ENCODE measurements at places on chromosomes 2 and 18.

DNA sequence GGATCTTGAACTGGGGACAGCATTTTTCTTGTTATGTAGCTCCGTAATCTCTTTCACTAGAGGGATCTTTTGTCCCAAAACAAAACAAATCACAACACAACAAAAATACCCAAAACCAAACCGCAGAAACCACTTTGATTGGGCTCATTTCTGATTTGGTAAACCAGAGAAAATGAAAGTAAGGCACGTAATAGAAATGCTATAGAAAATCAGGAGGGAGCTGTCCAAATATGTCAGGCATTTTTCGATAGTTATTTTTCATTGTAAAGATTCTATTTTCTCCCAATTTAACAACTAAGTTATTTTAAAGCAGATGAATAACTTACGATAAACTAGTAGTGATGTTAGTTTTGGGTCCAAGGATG, 406.5 kb downstream of the XIRP2 start:
- H3K4me1 ChIP-seq = peaks cover 29% of the 10 kb centered on the region
- H3K27ac ChIP-seq = no peak overlapping the region

GRCh38 chr2:71078624-71079023, 10.2 kb downstream of the NAGK start:
- H3K4me1 ChIP-seq = no peaks in the 10 kb centered on the region
- no peak overlapping the region for H3K27ac ChIP-seq
- H3K27me3 ChIP-seq = no peaks in the 10 kb centered on the region
- H3K36me3 ChIP-seq = peaks cover 63% of the 10 kb centered on the region

DNA sequence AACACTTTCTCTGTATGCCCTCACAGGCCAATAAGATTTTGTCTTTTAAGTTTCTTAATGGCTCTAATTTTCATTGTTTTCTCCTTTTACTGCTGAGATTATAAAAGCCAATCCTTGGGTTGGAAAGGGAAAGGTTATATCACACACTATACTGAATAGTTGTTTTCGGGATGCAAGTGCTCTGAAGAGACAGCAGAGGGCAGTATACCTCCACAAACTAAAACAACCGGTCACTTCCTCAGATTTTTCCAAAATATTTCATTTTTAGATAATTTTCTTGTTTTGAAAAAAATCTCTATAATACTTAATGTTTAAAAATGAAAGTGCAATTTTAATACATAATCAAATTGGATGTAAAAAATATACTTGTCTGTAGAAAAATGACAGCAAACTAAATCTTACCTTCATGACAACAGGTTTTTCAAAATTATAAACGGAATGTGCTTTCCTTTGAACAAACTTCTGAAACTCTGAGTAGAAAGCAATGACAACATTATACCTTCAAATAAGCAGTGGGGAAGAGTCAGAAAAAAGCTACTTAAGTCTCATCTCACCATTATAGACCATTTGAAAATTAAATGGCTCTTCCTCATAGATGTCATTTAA, 82.7 kb downstream of the ORC4 start:
- no peaks in the 10 kb centered on the region for H3K27me3 ChIP-seq
- no peaks in the 10 kb centered on the region for H3K36me3 ChIP-seq
- DNase-seq = no peak
- H3K4me1 ChIP-seq = no peaks in the 10 kb centered on the region

- H3K4me1 ChIP-seq = no peaks in the 10 kb centered on the region
- H3K27ac ChIP-seq = no peak overlapping the region
- H3K36me3 ChIP-seq = no peaks in the 10 kb centered on the region
- no peak overlapping the region for H3K4me3 ChIP-seq
Observed at GRCh38 chr18:42644729-42645131, 470.8 kb downstream of the RIT2 start.

- H3K27ac ChIP-seq = no peak overlapping the region
- no peaks in the 10 kb centered on the region for H3K27me3 ChIP-seq
- H3K4me1 ChIP-seq = peaks cover 18% of the 10 kb centered on the region
- DNase-seq = peak; percentile 62
Observed at GRCh38 chr2:203811491-203812221, 55.9 kb upstream of the CTLA4 start.

DNA sequence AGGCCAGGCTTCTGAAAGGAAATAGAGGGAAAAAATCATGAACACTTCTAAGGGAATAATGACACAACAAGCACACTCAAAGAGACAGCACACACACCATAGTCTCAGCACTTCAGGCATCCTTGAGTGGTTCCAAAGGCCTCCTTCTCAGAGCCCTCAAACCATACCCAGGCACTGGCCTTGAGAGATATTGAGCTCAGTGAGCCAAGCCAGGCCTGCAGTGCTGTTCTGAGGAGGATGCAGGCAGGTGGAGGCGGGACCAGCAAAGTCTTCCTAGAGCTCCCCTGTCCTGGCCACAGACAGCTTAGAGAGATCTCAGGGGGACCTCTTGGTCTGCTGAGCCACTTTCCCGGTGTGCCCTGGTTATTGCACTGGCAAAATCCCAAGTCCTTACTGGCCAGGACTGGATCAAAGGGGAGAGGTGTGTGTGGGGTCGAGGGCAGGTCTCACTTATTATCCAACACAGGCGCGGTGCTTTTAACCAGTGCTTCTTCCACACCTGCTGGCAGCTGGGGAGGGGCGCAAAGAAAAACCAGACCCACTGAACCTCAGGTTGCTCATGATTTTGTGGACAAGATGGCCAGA, 86.8 kb upstream of the HAAO start:
- H3K4me1 ChIP-seq = peaks cover 71% of the 10 kb centered on the region
- peak overlapping the region; percentile 58 for H3K27ac ChIP-seq
- no peaks in the 10 kb centered on the region for H3K36me3 ChIP-seq
- no peaks in the 10 kb centered on the region for H3K27me3 ChIP-seq

DNA sequence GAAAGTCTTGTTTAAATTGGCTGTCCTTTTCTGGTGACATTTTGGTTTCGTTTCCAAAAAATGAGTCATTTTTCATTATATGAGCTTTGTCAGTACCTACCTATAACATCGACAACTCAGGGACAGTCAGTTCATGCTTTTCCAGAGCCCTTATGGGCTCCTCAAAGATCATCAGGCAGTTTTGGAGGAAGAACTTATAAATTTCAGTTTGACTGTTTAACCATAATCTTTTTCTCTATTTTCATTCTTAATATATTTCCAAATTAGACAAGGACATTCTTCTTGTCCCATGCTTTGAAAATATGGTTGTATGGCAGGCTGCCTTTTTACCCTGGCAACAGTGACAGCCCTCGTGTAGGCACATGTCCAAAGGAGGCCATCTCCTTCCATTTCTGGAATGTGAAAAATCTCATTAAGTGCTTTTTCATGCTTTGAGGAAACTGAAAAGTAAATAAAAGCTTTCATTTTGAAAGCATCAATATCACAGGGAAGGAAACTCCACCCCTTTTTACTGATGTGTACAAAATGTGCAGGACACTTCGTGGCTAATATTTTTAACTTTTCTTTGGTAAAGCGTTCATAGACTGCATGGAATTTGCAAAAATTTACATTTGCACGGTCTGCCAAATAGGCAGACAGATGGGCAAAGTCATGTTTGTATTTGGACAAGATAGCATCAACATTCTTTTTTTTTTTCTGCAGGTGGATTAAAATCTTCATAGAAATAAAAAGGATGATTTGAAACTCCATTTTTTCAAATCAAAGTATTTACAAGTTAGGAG, 7.2 kb upstream of the PROC start:
- no peaks in the 10 kb centered on the region for H3K36me3 ChIP-seq
- H3K27ac ChIP-seq = peak overlapping the region; percentile 78
- peaks cover 56% of the 10 kb centered on the region for H3K4me1 ChIP-seq
- H3K27me3 ChIP-seq = no peaks in the 10 kb centered on the region
- peak overlapping the region; percentile 3 for H3K4me3 ChIP-seq

GRCh38 chr2:238904716-238905115, 56.8 kb downstream of the TWIST2 start:
- no peaks in the 10 kb centered on the region for H3K27me3 ChIP-seq
- DNase-seq = no peak
- H3K36me3 ChIP-seq = no peaks in the 10 kb centered on the region
- H3K4me1 ChIP-seq = peaks cover 14% of the 10 kb centered on the region

DNA sequence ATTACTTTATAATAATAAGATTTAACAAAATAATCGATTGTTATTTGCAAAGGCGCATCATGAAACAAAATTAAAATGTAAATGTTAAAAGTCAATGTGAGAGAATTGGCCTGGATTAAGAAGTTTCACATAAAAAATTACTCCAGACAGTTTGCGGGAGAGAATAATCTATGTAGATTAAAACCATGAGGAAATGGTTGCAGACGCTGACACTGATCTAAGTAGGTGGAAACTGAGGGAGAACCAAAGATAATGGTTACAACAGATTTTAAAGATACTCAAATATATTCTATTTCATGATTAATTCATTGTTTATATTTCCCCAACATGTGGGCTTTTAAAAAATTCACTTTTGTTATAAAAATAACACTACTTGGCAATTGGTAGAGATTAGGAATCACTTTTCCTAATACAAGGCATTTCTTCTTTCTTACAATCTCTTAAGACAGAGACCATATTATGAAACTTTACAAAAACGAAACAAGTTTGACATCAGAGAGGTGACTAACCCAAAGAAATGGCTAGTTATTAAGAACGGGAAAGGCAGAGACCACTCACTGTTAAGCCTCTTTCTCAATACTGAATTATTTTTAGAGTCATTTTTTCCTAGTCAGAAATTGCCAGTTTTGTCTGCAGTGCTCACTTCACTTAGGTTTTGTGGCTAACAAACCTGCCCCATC, 1.6 kb downstream of the KANSL1L start:
- H3K4me3 ChIP-seq = peak overlapping the region; percentile 91
- no peak for DNase-seq
- no peaks in the 10 kb centered on the region for H3K27me3 ChIP-seq
- no peaks in the 10 kb centered on the region for H3K36me3 ChIP-seq

DNA sequence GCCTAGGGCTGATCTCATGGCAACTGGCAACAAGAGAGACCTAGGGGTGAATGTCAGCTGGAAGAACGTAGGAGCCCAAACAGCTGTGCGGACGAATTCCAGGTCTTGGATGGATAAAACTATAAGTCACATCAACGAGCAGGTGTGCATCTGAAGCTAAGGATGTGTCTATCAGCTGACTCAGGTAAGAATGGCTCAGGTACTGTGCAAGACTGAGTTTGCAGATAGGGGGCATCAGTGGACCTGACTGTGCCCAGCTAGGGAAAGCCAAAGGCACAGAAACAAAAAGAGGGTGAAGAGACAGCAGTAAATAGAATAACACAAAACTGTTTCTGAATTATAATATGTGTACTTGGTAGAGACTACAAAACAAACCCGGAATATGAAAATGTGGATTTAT, 357.3 kb downstream of the ZEB2 start:
- H3K36me3 ChIP-seq = no peaks in the 10 kb centered on the region
- no peak for DNase-seq
- no peaks in the 10 kb centered on the region for H3K27me3 ChIP-seq
- no peak overlapping the region for H3K27ac ChIP-seq
- no peaks in the 10 kb centered on the region for H3K4me1 ChIP-seq

DNA sequence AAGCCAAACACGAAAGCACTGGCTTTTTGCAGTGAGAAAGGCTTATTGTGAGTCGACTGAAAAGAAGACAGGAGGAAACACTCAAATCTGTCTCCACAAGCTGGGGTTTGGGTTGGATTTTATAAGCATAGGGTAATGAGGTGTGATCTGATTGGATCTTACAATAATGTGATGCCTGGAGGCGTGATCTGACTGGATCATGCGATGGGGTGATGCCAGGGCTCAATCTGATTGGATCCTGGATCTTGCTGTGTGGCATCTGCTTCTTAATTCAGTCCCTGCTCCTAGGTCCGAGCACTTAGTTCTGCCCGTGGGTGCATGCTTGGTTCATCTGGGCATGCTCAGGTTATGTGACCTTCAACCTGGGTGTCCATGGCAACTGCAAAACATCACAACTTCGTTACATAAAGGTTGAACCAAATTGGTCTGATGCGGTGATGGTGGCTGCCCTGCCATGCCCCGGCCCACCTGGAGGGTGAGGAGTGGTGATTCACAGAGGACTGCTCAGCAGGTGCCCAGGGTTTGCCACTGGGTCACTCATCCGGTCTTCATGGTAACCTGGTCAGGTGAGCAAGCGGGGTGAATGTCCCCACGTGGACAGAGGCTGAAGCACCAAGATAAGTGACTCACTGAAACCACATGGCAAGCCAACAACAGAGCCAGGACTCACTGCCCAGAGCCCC, 111.0 kb downstream of the KCNF1 start:
- H3K27ac ChIP-seq = no peak overlapping the region
- H3K36me3 ChIP-seq = no peaks in the 10 kb centered on the region
- H3K27me3 ChIP-seq = no peaks in the 10 kb centered on the region
- no peaks in the 10 kb centered on the region for H3K4me1 ChIP-seq

DNA sequence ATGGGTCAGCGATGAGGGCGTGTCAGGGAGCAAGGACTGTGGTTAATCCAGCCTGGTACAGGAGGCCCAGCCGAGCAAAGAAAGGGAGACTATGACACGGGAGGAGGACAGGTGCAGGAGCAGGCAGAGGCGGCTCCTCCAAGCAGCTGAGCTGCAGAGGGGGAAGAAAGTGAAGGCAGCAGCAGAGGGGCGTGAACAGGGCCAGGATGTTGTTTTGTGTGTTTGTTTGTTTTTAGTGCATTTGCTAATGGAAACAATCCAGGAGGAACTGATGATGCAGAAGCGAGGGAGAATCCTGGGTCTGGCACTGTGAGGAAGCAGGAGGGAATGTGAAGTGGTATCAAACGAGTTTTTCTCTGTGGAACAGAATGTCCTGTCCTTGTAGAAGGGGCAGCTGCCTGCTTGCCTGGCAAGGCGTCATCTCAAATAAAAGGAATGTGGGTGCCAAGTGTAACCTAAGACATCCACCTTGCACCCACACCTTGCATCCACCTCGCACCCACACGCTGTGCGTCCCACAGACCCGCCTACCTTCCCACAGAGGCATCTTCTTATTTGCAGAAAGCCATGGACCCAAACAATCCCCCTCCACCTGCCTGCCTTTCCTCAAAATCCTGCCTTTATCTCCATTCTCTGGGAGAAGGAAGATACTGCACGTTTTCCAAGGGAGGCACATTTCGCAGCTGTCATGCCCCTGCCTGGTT, 134.8 kb downstream of the SH3BP4 start:
- no peaks in the 10 kb centered on the region for H3K27me3 ChIP-seq
- no peak overlapping the region for H3K4me3 ChIP-seq
- peak overlapping the region; percentile 69 for H3K27ac ChIP-seq
- H3K4me1 ChIP-seq = peaks cover 41% of the 10 kb centered on the region
- no peaks in the 10 kb centered on the region for H3K36me3 ChIP-seq

GRCh38 chr2:43482961-43483360, 112.9 kb downstream of the THADA start:
- peak overlapping the region; percentile 66 for H3K27ac ChIP-seq
- H3K36me3 ChIP-seq = no peaks in the 10 kb centered on the region
- H3K4me3 ChIP-seq = no peak overlapping the region

DNA sequence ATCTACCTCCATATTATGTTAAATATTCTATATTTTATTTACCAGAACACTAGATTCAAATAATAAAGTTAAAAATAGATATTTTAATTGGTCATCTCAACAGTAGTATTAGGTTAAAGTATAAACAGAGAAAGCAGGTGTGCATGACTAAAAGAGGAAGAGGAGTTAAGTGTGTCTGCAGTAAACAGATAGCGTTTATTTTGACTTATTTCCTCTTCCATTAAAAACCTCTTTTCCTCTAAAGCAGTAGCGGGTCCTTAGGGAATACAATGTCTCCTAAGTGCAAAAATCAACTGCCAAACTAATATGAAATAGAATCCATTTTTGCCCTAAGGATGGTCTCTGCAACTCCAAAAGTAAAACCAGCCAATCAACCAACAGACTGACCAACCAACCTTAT, 27.7 kb downstream of the EIF2AK3 start:
- no peak overlapping the region for H3K27ac ChIP-seq
- no peaks in the 10 kb centered on the region for H3K27me3 ChIP-seq
- no peak for DNase-seq
- H3K4me1 ChIP-seq = peaks cover 33% of the 10 kb centered on the region
- no peak overlapping the region for H3K4me3 ChIP-seq
- no peaks in the 10 kb centered on the region for H3K36me3 ChIP-seq
